ENCODE measurements at places on chromosomes 4 and X.

DNA sequence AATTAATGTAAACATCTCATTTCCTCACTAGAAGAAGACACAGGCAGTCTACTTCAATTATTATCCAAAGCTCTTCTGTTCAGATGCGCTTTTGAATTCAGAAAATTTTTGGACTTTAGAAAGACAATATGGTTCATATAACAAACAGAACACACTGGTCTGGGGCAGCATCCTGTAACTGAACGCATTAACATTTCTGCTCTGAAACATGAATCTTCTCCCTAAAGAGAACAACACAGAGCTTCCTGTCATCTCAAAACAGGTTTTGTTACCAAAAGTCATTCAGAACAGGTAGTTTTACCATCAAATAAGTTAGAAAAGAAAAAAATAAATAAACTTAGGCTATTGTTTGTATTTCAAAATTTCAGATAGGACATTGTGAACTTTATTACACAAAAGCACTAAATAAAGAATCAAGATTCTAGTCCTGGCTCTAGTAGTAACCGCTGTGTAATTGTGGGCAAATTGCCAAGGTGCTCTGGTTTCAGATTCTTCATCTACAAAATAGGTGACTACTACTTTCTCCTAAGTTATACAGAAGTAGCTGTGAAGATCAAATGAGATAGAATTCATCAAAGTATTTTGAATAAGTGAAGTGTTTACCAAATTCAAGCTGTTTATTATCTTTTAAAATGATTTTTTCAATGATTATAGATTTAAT, 252.3 kb upstream of the RASGEF1B start:
- no peak for DNase-seq

- no peak for DNase-seq
Observed at GRCh38 chr4:9927341-9928007, 93.8 kb downstream of the SLC2A9 start.

DNA sequence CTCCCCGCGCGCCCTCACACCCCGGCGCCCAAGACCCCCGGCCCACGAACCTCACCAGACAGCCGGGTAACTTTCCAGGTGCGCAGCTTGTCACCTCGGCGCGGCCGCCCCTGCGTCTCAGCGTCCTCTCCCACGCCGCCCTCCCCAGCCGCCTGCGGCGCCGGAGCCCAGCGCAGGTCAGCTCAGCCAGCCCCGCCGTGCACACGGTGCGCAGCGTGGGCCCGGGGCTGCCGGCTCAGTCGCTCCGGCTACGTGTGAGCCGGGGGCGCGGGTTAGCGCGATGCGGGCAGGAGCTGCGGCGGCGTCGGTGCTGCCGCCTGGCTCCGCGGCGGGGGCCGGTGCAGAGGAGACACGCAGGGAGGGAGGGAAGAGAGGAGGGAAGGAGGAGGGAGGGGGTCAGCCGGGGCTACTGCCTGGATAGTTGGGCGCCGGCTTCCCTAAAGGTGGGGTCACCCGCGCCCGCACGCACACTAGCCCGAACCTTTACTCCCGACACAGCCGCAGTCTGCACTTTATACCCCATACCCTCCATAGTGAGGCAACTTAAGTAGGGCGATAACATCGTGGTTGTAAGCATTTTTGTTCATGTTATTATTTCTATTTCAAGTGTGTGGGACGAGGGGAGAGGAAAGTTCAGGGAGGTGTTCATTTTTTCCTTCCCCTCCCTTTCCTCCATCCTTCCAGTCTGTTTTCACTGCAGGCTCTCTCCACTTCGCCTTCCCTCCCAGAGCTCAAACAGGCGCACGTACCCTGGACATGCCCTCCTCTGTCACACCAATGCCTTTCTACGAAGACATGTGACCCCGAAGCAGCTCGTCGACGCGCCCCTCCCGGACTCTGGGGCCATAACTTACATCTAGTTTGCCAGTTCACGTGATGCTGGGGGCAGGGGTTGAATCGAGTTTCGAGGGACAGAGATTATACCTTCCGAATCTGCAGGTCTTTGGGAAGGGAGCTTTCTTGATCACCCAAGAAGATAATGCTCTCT, at the start of gene PRKG2:
Gene PRKG2 (minus strand): TSS at position 342 of the 988 bp plus-strand sequence. CDS start 10,175 bp downstream, outside the sequence.
- no peak for DNase-seq

- DNase-seq, result peak; percentile 38
Observed at GRCh38 chrX:10189317-10190268, 32.8 kb downstream of the CLCN4 start.

DNA sequence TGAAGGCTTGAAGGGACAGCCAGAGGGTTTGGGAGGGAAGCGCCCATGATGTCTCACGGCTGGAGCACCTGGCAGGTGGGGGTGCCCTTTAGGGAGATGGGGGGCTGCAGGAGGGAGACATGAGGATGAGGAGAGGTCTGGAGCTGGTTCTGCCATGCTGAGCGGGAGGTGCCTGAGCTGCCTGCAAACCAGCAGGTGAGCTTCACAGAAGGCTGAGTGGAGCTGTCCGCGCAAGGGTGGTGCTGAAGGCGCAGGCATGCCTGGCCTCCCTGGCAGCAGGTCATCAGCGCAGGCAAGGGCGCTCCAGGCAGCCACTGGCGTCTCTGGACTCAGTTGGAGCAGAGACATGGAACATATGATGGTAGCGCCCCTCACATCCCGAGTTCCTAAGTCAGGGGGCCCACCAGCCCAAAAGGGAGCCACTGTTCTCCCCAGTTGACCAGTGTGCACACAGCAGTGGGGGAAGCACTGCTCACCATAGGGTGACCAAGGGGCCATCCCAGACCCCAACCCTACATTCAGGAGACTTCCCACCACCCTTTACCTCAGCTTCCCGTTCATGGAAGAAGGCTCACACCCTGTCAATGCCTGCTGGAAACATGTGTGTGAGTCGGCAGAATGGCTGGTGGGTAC, 25.8 kb downstream of the ADRA2C start:
- no peak for DNase-seq

GRCh38 chr4:11298451-11298850, 130.2 kb downstream of the HS3ST1 start:
- DNase-seq, result no peak

GRCh38 chr4:78561677-78562076, 10.1 kb downstream of the ANXA3 start:
- DNase-seq, result no peak

DNA sequence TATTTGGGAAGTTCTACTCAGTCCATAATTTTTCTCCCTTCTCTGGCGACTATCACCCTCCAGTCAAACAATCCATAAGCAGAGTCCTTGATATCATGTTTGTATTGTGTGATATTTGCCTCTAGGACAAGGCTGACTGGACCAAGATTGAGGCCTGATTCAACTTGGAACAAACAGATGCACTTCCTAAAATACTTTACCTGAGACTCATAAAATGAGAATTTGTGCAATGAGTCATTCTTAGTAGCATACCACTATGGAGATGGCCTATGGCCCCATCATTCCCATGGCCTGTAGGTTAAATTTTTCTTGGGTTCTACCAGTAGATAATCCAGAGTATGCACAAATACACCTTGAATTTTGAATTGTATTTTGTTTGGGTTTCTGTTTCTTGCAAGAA, 74.2 kb upstream of the DMD start:
- DNase-seq, result no peak

- no peak for DNase-seq
Observed at GRCh38 chr4:155959417-155959816, 5.8 kb upstream of the CTSO start.

GRCh38 chr4:152696764-152697261, 17.0 kb upstream of the TMEM154 start:
- DNase-seq, result peak; percentile 94

GRCh38 chr4:833731-834367, 7.9 kb upstream of the CPLX1 start:
- no peak for DNase-seq

DNA sequence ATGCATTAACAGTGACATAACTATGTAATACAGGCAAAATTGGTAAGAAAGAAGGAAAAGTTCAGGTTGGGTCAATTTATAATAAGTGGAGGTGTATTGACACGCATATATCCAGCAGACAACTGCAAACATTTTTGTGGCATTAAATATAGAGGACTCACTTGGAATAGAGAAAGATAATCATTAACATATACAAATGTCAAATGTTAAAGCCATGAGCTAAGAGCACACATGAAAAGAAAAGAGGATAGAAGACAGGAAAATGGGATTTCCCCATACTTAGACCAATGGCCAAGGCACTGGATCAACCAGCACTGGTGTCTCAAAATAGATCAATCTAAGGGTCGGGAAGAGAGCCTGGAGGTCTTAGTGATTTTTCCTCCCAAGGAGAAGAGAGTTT, 187.6 kb downstream of the PDGFC start:
- no peak for DNase-seq

DNA sequence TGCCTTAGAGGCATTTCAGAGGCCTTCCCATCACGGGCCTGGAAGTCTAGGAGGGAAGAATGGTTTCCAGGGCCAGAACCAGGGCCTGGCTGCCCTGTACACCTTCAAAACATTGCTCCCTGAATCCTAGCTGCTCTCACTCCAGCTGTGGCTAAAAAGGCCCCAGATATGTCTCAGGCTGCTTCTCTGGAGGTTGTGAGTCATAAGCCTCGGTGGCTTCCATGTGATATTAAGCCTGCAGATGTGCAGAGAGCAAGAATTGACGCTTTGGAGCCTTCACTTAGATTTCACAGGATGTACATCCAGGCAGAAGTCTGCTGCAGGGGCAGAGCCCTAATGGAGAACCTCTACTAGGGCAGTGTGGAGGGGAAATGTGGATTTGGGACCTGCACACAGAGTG, 502.5 kb downstream of the GRXCR1 start:
- DNase-seq, result no peak

- DNase-seq, result no peak
Observed at GRCh38 chr4:135185256-135185655, 983.7 kb upstream of the PABPC4L start.

- DNase-seq, result no peak
Observed at GRCh38 chr4:164396439-164396838, 357.5 kb upstream of the SMIM31 start.

DNA sequence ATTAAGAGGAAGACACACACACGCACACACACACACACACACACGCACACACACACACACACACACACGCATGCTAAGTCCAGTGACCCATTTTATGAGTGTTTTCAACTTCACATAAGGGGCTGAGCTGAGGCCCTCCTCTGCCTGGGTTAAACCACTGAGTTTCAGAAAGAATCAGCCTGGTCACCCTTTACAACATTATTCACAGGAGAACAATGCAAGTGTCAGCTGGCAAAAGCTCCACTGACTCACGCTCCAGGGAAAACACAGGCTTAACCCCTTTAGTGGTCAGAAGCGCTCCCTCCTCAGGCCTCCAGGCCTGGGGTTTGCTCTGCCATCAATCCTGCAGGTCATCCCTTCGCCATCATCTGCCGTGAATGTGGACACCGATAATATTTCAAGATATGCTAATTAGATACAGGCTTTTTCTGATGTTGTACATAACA, 46.9 kb downstream of the ACOX3 start:
- DNase-seq, result peak; percentile 42

DNA sequence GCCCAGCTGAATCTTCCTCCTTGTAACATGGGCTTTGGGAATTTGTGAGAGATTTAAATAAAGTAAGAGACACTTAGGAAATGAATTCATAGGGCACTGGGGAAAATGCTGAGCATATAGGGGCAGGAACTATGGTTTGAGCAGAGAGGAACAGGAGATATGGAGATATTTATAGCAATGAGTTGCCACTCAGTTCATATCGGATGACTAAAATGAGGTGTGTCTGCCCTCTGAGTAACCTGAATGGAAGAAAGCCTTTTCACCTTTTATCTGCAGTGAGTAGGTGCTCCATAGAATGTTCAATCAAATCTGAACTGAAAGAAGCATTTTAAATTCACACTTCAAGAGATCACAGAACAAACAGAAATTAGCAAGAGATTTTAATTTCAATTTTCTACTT, 105.7 kb downstream of the CEP44 start:
- DNase-seq, result no peak

- peak; percentile 16 for DNase-seq
Observed at GRCh38 chr4:142719854-142720541, 126.1 kb downstream of the INPP4B start.

GRCh38 chrX:46278572-46278971, 266.6 kb downstream of the ZNF674 start:
- DNase-seq, result no peak

GRCh38 chr4:154640999-154641398, 28.5 kb upstream of the FGG start:
- DNase-seq, result no peak

- no peak for DNase-seq
Observed at GRCh38 chrX:19955306-19955705, 35.6 kb downstream of the BCLAF3 start.

DNA sequence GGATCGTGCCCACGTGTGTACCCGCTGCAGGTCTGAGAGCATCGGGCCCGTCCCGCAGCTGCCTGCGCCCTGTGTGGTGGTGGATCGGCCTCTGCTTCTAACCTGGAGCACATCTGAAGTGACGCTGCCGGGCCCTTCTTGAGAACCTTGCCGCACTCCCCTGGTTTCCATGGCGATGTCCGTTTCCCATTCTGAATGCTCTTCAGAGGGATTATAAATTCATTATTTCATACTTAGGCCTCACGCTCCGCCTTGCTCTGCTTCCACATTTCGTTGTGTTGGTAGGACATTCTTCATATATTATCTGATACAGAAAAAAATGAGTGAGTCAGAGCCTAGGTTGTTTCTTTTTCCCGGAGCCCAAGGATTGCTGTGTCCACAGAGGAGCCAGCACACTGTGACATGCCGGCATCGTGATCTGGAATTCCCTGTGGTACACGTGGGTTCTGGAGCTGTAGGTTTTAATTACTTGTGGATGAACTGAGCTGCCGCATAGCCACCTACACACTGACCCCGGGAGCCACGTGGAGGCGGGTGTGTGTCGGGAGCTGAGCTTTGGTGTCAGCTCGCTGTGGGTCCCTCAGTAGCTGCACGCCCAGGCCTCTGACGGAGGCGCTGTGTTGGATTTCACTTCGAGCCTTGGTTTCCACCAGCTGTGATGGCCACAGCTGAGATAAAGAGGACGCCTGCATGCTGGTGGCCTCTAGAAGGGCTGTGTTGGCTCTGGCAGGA, 63.4 kb downstream of the PSAPL1 start:
- DNase-seq, result no peak

- DNase-seq, result no peak
Observed at GRCh38 chr4:84614891-84615290, 32.0 kb downstream of the CDS1 start.

DNA sequence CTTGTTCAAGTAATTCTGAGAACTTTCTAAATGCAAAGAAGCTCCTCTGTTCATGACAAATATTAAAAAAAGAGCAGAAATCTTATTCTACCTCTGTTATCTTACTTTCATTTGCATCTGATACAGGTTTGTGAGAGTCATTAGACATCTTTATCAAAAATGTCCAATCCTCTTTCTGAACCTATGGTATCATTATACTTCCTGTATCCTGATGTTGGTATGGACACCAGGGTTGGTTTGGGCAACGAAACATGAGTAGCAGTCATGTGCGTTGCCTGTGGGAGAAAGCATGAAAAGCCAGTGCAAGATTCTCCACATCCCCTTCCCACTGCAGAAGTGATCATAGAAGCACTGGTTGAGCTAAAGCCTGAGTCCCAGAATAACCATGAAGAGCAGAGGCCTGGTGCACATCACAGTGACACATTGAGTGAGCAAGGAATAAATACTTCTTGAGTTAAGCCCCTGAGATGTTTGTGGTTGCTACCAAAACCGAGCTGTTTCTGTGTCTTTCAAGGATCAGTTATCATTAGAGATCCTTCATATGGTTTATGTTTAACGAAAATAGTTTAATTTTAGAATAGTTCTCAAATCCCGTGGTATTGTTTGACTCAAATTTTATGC, 197.2 kb downstream of the BANK1 start:
- DNase-seq, result no peak

- DNase-seq, result no peak
Observed at GRCh38 chrX:138872537-138872936, 161.0 kb upstream of the FGF13 start.

- no peak for DNase-seq
Observed at GRCh38 chr4:1293991-1294390, 4.3 kb downstream of the MAEA start.

- peak; percentile 54 for DNase-seq
Observed at GRCh38 chr4:56128213-56128612, 179.5 kb downstream of the CEP135 start.

All from foreskin melanocyte (primary cell).